AG04450 (cell line): ENCODE measurements at places on chromosomes 4 and X.
A peak's percentile ranks its signal among the peaks of the same experiment; 100 is the strongest.

DNA sequence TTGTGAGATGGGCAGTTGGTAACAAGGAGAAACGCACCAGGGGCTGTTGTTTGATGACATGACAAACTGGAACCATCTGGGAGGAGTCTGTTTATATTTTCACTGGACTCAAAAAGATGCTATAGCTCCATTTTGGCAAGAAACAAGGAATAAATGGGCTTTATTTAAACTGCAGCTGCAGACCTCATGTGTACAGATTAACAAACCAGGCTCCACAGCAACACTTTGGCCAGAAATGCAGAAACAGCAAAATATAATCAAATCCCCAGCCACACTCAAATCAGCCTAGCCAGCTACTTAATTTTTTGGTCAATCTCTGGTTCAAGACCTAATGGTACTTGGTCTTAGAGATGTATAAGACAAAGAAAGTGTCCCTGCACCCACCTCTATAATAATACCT lies 52.7 kb downstream of the ASB9 start:
- DNase-seq = no peak

- peak; percentile 18 for DNase-seq
Observed at GRCh38 chr4:152896811-152897210, 39.3 kb upstream of the FHDC1 start.

GRCh38 chr4:186778134-186778533 lies 54.5 kb upstream of the FAT1 start:
- no peak for DNase-seq

- DNase-seq = no peak
Observed at GRCh38 chr4:110626532-110627153, 3.8 kb upstream of the PITX2 start.

GRCh38 chr4:185255868-185256267 lies 46.5 kb downstream of the SNX25 start:
- no peak for DNase-seq

DNA sequence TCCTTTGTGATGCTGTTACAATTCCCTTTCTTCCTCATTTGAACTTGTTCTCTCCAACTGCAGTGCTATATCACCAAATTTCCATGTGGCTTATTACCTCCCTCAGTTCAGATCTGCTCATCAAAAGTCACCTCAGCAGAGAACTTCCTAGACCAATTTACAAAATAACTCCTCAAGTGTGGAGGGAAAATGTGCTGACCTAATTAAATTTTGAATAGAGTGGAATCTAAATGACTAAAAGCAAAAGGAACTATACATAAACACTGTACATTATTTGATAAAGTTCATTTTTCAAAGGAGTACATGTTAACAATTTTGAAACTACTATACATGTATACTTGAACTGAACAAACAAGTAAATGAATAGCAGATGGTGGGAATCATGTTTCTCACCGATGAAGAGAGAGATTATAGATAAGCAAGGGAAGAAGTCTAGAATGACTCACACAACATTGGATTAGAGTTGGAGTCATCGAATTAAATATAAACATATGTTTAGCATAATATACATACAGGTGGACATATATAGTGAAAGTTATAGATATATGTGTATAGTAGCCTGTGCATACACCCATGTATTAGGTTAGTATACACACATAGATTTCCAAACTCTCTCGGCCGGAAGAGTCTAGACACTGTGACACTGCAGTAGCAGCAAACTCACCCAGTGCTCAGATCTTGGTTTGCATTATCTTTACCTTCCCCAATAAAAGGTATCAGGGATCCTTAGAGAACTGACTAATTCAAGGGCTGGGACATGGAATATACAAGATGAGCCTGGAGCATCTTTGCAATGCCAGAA lies 318.7 kb downstream of the PCDH18 start:
- DNase-seq = peak; percentile 37

DNA sequence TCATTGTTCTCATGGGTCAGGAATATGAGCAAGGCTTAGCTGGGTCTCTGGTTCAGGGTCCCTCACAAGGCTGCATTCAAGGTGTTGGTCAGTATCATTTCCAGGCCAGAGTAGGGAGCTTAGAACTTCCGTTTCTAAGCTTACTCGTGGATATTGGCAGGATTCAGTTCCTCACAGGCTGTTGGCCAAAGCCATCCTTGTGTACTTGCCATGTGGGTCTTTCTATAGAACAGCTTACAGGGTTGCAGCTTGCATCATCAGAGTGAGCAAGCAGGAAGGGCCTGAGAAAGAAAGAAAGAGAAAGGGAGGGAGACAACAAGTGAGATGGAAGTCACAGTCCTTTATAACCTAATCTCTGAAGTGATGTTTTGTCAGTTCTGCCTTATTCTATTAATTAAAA lies 5.1 kb upstream of the LIMCH1 start:
- DNase-seq = no peak

- no peak for DNase-seq
Observed at GRCh38 chr4:178293601-178294000, 851.4 kb upstream of the AGA start.

DNA sequence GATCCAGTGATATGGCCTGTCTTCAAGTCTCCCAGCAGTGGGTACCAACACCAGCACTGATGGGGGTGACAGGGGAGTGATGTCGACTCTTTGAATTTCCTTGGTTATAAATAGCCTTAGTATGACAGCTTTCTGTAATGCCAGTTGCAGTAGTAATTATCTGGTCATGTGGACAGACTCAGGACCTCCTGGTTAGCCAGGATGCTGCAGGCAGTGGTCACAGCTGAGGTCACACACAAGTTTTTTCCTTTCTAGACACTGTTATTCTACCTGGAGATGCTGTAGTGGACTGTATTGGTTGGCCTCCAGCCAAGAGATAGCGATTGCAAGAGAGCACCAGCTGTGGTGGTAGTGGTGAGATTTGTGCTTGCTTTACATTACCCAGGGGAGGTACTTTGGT lies 63.6 kb downstream of the UPRT start:
- no peak for DNase-seq

DNA sequence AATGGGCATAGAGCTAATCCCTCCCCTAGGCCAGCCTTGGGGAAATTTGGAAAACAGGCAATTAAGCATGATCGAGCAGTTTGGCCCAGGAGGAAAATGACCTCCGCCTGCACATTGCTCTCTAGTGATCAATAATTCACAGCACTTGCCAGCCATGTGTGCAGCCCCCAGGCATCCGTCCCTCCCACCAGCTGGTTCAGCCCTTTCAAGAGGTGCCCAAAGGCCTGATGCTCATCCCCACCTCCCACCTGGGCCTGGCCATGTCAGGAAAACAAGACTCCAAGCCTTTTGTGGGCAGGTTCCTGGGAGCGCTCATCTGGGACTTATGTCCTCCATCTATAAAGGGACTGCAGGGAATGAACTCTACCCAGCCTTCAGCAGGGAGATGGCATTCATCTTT lies 17.5 kb upstream of the PPP2R2C start:
- DNase-seq = no peak

- no peak for DNase-seq
Observed at GRCh38 chr4:41882625-41883347, 52.4 kb upstream of the TMEM33 start.

DNA sequence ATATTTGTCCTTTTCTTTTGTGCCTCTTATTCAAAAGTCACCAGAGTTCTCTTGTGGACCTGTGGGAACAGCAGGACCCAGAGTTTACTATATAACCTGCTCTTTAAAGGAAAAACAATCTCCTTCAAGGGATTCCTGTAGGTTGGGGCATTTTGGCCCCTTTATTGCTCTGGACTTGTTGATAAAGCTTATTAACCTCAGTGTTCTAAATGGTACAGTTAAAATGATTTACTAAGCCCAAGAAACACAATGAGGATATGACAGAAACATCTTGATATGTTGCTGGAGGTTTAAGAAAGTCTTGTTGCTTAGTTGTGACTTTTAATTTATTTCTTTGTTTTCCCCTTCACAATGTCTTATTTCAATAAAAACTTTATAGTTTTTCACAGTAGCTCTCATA lies 46.8 kb downstream of the SLIT2 start:
- DNase-seq = no peak

- no peak for DNase-seq
Observed at GRCh38 chrX:132900633-132901293, 57.7 kb downstream of the HS6ST2 start.

- DNase-seq = no peak
Observed at GRCh38 chr4:105126311-105127169, 20.1 kb upstream of the TET2 start.

DNA sequence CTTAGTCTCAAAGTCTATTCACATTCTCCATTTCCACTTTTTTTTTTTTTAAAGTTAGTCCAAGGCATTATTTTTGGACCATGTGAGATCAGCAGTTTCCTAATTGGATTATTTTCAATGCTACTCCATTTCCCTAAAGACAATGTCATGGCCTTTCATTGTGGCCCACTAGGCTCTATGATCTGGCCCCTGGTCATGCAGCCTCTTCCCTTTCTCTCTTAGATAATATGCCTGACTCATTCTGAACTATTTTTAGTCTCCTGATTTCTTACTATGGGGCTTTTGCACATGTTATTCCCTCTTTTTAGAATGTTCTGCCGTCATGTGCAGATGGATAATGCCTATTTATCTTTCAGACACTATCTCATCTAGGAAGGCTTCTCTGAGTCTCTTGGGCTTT lies 157.3 kb downstream of the TMA16 start:
- DNase-seq = no peak

DNA sequence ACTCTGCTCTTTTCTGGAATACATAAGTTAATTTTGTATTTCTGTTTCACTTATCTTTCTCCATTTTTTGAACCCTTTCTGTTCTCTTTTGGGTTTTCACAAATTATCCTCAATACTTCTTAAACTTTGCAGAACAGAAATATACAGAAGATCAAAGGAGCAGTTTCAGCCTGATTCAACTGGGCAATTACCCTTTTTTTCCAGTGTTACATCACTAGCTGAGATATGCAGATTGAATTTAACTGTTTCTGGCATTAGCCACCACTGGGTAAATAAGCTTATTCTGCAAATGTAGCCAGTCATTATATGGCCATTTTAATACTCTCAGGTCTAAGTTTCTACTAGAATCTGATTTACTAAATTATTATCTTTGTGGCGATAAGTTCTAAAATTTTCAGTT lies 66.9 kb upstream of the GRID2 start:
- DNase-seq = peak; percentile 20

- DNase-seq = no peak
Observed at GRCh38 chr4:113682730-113683537, 78.6 kb downstream of the CAMK2D start.

DNA sequence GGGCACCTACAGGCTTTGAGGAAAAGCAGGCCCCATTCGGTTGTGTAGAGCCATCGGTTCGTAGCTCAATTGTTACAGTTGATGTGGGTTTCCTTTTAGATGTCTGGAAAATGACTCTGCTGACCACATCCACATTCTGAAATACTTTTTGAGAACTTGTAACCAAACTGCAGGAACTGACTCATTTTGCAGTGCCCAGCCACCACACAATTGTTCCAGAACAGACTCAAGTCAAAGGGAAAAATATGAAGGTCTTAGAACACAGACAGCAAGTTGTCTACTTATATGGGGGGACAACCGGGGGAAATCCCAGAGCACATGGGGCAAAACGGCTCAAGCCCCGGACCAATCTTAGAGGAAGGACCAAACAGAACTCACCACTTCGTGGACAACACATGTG lies 557.6 kb upstream of the DIPK2B start:
- DNase-seq = peak; percentile 64

DNA sequence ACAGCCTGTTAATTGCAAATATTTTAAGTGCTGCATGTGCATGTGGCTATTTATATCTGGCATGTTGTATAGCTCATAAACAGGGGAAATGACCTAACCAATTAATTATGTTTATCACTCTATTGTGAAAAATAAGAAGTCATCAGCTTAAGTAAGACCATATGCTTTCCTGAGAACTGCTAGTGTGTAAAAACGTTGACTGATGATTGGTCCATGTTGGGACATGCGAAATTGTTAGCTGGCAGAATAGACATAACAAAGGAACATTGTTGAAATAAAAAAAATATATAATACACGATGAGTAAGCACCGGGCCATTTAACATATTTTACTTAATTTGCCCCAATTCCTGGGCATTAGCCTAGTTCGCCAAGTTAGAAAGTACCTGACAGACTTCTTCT lies 207.5 kb downstream of the ANK2 start:
- DNase-seq = no peak

DNA sequence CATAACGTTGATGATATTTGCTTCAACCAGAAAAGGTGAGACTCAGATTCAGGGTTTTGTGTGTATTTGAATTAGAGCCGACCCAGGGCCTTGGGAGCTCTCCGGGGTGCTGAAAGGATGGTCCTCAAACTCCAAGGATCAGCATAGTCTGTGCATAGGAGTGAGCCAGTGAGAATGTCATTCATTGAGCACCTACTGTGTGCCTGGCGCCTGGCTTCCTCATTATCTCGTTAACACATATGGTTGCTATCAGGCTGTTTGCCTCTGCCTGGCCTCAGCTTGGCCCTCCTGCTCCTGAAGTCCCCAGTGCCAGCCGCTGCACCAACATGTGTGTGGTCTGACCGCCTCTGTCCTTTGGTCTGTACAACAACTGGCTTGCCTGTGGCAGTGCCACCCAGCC lies 25.1 kb upstream of the JAKMIP1 start:
- no peak for DNase-seq

DNA sequence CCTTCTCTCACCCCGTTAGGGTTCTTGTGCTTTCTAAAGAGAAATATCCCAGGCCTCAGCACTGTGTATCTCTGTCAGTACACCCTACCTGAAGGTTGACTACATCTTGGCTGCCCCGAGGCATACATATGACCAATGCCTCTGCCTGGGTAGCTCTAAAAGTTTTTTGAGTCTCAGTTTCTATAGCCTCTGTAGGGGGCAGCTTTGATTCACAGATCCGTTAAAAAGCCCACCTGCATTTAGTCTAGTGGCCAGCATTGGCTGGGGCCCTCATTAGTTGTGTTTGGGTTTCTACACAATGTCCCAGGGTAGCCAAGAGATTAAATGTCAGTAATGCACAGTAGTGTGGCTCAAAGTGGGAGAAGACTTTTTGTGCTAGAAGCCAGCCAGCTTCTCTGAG lies 151.1 kb downstream of the CFAP299 start:
- no peak for DNase-seq

DNA sequence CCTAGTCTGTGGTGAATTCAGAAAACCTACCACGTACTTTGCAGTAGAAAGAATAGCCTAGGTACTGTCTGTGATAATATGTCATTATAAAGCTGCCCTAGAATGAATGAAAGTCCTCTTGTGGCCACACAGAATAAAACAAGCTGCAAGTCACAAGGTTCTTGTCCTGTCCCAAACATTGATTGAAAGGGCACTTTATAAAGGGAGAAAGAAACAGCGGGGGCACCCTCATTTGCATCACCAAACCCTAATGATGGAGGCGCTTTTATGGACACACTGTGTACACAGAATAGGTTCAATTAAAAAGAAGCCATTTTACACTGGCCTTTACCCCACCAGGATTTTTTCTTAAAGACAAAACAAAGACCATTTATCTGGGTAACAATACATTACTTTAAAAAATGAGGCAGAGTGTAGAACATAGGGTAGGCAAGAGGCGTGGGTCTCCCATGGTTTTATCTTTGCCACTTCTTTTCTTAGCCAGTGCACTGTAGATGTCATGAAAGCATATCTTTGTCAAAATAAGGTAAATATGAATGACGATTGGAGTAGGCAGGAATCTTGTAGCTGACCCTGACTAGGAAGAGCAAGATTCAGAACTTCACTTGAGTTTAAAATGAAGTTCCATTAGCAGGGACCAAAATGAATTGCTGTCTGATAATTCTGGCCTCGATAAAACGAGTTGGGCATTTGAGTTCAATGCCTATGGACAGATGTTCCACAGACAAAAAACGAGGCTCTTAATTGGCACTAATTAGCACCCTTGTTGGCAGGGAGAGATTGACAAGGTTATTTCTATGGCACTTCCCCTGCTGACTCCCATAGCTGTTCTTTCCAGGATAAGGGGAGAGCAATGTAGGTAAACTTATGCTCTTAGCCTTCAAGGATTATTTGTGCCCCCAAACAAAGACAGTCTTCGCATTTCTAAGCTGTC lies 365.1 kb downstream of the AFF2 start:
- no peak for DNase-seq

GRCh38 chr4:41525129-41525528 lies 12.8 kb upstream of the LIMCH1 start:
- DNase-seq = peak; percentile 8
